ENCODE measurements at places on chromosomes 16 and 17. TPM values are rescaled to one million over a fixed set of nuclear protein-coding genes. Genes with fewer than 3 reads are reported as not detected.
A peak's percentile ranks its signal among the peaks of the same experiment; 100 is the strongest.

SEC14L1 gene
- total RNA-seq: 98.3 TPM

DNA sequence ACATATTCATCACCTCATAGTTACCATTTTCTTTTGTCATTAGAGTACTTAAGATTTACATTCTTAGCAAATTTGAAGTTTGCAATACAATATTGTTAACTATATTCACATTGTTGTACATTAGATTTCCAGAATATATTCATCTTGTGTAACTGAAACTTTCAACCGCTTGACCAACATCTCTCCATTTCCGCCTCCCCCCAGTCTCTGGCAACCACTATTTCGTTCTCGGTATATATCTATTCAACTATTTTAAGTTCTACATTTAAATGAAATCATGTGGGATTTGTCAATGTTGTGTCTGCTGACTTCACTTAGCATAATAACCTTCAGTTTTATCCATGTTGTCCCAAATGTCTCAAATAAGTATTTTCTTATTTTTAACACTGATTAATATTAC lies 274.5 kb upstream of the KIF2B start:
- DNase-seq: no peak

SEPTIN1 gene
- total RNA-seq: 2.3 TPM

GCGR gene
- 2.2 TPM for total RNA-seq

DNA sequence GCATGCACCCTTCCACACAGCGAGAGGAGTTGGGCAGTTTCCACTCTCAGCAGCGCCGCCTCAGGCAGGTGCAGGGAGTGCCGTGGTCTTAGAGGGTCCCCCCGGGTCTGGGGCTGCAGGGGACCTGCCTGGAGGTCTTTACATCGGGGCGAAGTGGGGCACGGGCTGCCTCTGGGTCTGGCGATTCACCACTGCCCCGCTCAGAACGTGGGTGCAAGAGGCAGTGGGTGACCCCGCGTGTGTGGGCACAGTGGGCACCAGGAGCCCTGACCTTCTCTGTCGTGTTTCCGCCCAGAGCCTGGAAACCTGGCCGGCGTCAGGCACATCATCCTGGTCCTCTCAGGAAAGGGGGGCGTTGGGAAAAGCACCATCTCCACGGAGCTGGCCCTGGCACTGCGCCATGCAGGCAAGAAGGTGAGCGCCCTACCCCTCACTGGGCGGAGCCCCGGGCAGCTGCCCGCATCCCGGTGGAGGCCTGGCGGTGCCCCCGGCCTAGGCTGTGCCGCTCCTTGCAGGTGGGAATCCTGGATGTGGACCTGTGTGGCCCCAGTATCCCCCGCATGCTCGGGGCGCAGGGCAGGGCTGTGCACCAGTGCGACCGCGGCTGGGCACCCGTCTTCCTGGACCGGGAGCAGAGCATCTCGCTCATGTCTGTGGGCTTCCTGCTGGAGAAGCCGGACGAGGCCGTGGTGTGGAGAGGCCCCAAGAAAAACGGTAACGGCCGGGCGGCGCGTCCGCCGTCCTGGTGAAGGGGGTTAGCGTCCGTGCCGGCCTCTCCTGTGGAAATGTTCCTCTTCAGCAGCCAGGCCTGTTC lies 3.7 kb downstream of the NUBP2 start:
- DNase-seq: no peak

- peak; percentile 40 for DNase-seq
Observed at GRCh38 chr17:35731239-35731916, at the start of gene RASL10B. Gene RASL10B, plus strand, starts transcription at chr17:35731639. Its CDS starts 3,546 bp downstream, at chr17:35735185.

- no peak for DNase-seq
Observed at GRCh38 chr17:35889241-35889640, 9.1 kb upstream of the CCL5 start.

- DNase-seq: no peak
Observed at GRCh38 chr16:80084163-80084562, 456.6 kb upstream of the DYNLRB2 start.

- peak; percentile 31 for DNase-seq
Observed at GRCh38 chr17:8326511-8327302, 12.9 kb upstream of the ODF4 start.

GRCh38 chr17:45955326-45955725 lies 43.7 kb upstream of the STH start:
- no peak for DNase-seq

DNA sequence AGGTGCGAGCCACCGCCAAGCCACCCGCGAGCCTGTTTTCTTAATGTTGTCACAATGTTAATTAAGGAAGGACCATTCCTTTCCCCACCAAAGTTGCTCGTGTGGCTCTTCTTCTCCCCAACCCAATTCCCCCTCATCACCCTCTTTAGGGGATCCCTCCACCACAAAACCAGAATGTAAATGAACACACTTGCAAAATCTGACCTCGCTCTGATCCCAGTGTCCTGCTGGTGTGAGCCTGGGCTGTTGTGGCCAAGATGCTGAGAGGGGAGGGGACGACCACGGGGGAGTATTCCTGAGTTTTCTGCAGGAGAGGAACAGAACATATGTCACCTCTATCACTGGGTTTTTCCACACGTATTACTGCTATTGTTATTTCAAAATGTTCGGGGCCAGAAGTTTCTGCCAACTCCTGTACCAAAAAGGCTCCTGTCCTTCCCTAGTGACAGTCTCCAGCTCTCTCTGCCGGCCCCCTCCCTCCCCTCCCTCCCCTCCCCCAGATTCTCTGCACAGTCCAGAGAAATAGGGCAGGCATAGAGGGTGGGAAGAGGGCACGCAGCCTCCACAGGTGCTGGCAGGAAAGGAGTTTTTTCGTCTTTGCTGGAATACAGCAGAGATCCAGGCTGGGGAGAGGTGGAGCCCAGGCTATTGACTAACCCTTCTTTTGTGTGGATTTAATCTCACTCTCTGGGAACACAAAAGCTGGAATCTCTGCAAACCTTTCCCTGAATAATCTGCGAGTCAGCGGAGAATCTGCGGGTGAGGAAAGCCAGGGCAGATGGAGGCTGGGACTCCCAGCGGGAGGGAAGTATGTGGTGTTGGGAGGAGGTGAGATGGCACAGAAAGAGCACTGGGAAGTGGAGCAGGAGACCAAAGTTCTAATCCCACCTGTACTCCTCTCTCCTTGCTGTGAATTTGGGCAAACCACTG lies 4.5 kb upstream of the CA4 start:
- no peak for DNase-seq

ABCC11 gene
- 0.91 TPM for total RNA-seq

C16orf86 gene
- 2.5 TPM for total RNA-seq

- DNase-seq: no peak
Observed at GRCh38 chr17:80453998-80454556, 22.3 kb downstream of the NPTX1 start.

DNA sequence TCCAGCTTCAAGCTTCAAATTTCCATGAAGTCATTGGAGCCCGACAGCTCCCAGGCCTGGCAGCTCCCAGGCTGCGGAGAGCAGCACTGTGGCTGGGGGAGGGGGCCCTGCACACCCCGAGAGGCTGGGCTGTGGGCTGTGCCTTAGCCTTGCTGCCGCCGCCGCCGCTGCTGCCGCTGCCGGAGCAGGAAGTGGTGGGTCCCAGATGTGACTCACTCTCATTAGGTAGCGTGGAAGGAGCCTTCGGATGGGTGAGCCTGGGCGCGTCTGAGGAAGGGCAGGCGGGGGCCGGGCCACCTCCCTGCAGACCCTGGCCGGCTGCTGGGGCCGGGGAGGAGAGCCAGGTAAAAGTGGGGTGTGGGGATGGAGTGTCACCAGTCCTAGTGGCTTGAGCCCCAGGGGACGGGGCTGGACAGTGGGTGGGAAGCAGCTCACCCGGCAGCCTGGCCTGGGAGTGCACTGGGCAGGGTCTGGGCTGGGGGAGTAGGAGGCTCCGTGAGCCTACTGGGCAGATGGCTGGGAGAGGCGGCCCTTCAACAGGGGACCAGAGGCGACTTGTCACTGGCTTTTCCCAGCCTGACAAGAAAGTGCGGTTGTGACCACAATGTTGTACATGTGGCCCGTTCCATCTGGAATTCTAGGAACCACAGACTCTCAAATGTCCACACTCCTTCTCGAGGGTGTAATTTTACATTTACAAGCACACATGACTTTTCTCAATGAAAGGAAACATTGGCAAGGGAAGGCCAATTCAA lies at the start of gene ADCY7:
TSS of gene ADCY7 (plus strand) at position 215 of the 755 bp plus-strand sequence. CDS start 21,629 bp downstream, outside the sequence.
- DNase-seq: no peak

ACAP1 gene
- total RNA-seq: not detected

PRR11 gene
- total RNA-seq: 21.2 TPM

- DNase-seq: no peak
Observed at GRCh38 chr16:27222249-27223225, 19.2 kb downstream of the KDM8 start.

- DNase-seq: no peak
Observed at GRCh38 chr16:8645831-8646230, 24.3 kb downstream of the METTL22 start.

KATNIP gene
- 48.1 TPM for total RNA-seq

METTL2A gene
- total RNA-seq: 29.6 TPM

DNA sequence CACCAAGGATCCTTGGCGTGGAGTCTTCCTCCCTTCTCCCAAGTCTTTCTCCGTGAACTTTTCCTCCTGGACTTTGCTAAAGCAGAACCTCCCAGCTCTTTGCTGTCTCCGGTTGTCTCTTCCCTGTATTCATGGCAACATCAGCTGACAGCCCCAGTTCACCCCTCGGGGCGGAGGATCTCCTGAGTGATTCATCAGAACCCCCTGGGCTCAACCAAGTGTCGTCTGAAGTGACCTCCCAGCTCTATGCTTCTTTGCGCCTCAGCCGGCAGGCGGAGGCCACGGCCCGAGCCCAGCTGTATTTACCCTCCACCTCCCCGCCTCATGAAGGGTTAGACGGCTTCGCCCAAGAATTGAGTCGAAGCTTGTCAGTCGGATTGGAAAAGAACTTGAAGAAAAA lies 943 bp downstream of the CNTROB start:
- no peak for DNase-seq

DNA sequence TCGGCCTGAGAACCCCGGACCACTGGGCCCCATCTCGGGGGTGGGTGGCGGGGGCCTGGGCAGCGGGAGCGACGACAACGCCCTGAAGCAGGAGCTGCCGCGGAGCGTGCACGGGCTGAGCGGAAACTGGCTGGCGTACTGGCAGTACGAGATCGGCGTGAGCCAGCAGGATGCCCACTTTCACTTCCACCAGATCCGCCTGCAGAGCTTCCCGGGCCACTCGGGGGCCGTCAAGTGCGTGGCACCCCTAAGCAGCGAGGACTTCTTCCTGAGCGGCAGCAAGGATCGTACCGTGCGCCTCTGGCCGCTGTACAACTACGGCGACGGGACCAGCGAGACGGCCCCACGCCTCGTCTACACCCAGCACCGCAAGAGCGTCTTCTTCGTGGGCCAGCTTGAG lies 8.9 kb upstream of the SERPINF2 start:
- no peak for DNase-seq

GRCh38 chr16:54284319-54284930 lies 2.2 kb downstream of the IRX3 start:
- DNase-seq: peak; percentile 37

HSPB9 gene
- not detected for total RNA-seq

DNA sequence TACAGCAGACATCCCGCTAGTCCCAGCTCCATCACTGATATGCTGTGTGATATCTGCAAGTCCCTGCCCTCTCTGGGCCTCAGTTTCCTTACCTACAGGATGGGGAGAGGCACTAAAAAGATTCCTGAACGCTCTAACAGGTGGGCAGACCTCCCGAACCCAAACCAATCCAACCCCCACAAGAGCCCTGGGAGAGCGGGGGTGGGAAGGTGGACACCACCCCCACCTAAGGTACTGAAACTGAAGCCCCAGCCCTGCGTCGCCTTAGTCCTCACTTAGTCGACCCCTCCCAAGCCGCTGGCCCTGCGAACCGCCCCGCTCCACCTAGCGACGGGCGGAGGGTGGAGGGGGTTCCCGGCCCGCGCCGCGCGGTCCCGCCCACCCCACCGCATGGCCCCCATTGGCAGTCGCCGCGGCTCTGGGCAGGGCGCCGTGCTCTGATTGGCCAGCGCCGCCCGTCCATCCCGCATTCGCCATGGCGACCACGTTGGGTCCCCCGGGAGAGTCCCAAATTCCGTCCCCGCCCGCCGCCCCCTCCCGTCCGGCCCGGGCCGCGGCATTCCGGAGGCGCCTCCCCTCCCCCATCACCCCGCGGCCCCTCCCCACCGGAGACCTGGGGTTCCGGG lies 578 bp downstream of the CCDC102A start:
- peak; percentile 92 for DNase-seq

- DNase-seq: no peak
Observed at GRCh38 chr17:297758-298157, 54.8 kb downstream of the RPH3AL start.

KIAA0513 gene
- 15.2 TPM for total RNA-seq

GRCh38 chr17:2239882-2240430 lies 63.6 kb downstream of the SMG6 start:
- no peak for DNase-seq

KRTAP1-1 gene
- not detected for total RNA-seq

E4F1 gene
- 30.9 TPM for total RNA-seq

DNA sequence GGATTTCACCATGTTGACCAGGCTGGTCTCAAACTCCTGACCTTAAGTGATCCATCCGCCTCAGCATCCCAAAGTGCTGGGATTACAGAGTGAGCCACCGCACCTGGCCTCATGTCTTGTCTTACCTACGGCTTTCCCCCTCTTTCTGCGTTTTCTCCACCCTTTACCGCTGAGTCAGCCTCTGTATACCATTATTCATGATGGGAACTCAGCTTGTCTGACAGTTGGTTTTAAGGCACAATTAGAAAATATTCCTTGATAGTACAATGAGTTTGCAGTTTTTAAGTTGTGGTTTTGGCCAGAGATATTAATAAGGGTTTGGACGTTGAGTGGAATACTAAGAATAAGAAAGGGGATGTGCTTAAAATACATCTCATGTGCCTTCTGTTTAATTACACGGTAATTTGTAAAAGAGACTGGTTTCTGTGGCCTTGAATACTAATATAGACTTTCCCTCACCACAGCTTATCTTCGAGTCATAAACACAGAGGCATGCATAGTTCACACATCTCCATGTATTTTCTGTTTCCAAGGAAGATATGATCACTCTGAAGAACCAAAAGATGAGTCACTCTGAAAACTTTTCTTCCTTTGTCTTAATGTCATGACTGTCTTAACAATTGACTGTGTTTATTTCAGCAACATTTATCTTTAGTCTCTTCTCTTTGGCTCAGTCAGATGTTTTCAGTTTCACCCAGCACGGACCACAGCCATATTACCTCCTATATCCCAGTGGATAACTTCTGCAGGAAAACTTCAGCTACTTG lies 54.4 kb downstream of the PITPNC1 start:
- DNase-seq: no peak

PPP4C gene
- total RNA-seq: 144 TPM

TEDC2 gene
- 32.2 TPM for total RNA-seq

MSL1 gene
- 143 TPM for total RNA-seq

GRCh38 chr17:34712481-34713195 lies 133.3 kb downstream of the TMEM132E start:
- no peak for DNase-seq

FADS6 gene
- total RNA-seq: 0.42 TPM

GRCh38 chr16:57916735-57917438 lies 54.0 kb downstream of the CNGB1 start:
- no peak for DNase-seq

DNA sequence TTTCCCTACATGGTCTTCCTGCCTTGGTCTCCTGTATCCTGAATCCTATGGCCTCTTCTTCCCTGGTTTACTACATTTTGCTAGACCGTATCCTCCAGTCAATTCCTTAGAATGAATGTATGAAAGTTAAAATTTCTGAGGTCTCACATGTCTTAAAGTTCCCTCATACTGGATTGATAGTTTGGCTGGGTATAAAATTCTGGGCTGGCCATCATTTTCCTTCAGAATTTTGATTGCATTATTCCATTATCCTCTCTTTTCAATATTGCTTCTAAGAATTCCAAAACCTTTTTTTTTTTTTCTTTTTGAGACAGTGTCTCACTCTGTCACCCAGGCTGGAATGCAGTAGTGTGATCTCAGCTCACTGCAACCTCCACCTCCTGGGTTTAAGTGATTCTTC lies 10.8 kb downstream of the NOD2 start:
- no peak for DNase-seq

PLLP gene
- 1.6 TPM for total RNA-seq

- DNase-seq: no peak
Observed at GRCh38 chr17:15650741-15651582, 31.5 kb upstream of the FBXW10B start.
